Stimulated activated CD8-positive, alpha-beta memory T cell treated with anti-CD3 and anti-CD28 coated beads, Interleukin-7, amount 100 ng/mL, for 1 hour (primary cell): ENCODE measurements at places on chromosomes 5 and 9.

DNA sequence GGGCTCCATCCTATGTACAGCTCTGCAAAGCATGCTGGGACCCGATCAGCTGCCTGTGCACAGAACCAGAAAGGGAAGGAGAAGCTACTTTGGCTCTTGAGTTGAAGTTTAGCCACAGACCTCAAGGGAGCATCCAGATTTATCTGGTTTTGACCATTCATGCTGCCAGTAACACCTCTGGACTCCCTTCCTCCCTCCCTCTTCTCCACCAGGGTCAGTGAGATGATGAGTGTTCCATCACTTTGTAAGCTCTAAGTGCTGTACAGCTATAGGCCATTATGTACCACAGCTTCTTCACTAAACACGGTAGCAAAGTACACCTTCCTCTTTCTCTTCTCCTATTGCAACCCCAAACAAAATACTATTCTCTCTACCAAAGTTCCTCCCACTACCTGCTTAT, 77.9 kb downstream of the GLIS3 start:
- DNase-seq: no peak

DNA sequence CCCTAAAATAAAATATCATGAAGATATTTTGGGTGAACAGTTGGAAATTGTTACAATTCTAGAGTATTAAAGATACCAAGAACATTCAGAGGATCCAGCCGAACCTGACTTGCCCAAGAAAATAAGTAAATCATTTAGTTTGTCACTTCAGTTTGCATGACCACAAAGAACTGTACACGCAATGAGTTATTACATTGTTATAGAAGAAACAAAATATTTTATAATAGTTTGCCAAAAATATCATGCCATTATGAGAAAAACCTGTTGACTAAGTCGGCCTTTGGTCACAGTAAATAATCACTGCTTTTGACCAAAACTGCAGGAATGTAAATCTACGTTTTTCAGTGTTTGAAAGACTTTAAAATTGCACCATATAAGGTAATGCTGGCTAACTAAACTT, 27.9 kb downstream of the TRIO start:
- DNase-seq: no peak

DNA sequence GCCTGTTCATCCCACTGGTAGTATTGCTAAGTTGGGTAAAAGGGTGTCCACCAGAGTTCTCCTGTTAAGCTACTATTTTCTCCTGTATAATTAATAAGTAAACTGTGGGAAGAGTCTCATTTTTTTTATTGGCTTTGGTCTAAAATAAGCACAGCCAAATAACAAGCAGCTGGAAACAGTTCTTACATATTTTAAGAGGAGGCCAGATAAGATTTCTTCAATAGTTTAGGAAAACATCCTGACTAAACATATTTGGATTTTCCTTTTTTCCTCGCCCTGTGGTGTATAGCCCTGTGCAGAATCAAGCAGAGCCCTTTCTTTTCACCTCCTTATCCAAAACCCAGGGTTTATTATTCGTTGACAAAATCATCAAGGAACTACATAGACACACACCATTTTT, 122.2 kb upstream of the ZNF608 start:
- DNase-seq: no peak

DNA sequence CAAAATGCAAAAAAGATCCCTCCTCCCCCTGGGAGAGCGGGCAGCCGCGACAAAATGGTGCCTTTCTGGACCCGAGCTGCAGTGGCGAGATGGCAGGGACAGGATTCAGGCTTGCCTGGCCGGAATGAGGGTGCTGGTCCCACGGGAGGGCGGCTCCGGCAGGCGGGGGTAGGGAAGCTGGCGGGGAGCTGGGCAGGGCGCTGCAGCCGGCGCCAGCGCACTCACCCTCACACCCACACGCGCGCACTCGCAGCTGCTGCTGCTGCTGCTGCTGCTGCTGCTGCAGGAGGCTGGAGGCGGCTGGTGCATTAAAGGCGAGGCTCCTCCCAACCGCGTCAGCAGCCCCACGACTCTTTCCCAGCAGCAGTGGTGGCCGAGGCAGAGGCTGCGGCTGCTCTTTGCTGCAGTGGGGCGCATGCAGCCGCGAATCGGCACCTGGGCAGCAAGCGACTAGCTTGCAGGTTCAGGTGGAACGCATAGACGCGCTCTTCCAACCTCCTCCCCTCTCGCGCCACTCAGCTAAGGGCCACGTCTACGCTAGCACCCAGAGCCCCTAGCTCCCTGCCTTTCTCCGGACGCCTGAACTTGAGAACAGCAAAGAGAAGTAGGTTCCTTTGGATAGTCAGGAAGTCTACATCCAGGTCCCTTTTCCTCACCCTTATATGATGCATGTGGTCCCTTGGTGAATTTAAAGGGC, at the start of gene PPP2R2B:
Gene PPP2R2B (minus strand): TSS at position 282 of the 697 bp plus-strand sequence.
- no peak for DNase-seq

- DNase-seq: no peak
Observed at GRCh38 chr5:15639288-15639687, 139.3 kb downstream of the FBXL7 start.

GRCh38 chr9:29826421-29826820, 2253.1 kb upstream of the C9orf72 start:
- no peak for DNase-seq

- no peak for DNase-seq
Observed at GRCh38 chr5:14445576-14446290, 135.9 kb upstream of the OTULINL start.

- no peak for DNase-seq
Observed at GRCh38 chr5:76547891-76548524, 75.2 kb downstream of the F2RL2 start.

DNA sequence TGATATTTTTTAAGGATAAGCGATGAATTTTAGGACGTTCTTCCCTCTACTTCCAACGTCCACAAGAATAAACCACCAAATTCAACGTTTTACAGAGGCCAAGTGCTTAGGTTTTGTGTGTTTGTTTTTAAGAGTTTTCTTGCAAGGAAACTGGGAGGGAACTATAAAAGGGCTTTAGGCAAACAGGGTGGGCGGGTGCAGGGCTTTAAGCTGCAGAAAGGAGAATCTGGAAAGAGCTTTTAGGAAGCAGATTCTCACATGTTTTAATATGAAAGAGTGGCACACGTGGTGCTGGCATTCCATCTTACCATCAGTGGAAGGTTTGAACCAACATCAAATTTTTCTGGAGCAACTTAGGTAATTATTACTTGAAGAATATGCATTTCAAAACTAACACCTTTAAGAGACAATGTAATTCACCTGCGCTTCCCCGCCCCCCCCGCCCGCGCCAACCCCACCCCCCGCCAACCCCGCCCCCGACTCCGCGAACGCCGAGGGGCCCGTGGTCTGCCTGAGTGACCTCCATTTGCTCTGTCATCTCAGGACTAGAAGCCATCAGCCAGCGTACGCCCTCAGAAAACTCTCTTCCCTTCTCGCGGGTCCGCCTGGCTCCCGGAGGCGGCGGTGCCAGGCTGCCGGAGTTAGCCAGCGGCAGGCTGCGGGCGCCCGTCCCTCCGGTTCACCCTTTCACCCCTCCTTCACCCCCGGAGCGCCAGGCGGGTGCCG, 911 bp upstream of the PIK3R1 start:
- no peak for DNase-seq

GRCh38 chr5:121897341-121897740, 45.7 kb downstream of the FTMT start:
- DNase-seq: no peak

- DNase-seq: no peak
Observed at GRCh38 chr5:127053049-127053448, 20.3 kb downstream of the C5orf63 start.

GRCh38 chr9:101268426-101268825, 116.4 kb downstream of the BAAT start:
- no peak for DNase-seq

DNA sequence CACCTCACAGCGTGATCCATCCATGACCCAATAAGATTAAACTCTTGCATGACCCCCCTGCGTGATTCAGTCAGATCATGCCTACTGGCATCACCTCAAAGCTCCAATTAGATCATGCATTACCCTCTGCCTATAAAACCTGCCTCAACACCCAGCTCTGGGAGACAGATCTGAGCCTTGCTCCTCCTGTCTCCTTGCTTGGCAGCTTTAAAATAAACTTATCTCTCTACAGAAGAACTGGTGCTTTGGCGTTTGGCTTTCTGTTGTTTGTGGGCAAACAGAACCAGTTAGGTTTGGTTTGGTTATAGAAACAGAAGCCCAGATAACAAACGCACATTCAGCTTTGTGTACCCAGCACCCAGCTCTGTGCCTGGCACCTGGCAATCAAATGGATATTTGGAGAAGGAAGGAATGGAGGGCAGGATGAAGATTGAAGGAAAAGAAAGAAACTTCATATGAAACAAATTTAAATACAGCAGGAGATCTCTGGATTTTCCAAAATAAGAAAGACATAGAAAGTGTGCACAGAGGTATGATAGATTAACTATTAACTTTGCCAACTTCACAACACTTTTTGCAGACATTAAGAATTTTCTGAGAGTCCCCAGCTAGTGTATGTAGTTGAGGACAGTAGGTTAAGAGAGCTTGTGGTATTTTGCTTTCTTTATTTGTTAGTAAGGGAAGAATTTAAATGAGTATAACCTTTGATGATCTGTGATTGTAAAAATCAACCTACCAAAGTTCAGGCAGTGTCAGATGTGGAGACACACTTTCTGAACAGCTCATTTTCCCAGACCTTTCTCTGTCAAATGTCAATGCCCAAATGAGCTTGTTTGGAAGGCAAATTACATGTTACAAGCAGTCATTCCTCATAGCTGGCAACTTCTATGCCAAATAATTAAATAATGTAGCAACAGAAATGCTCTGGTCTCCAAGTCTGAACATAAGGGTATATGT, 102.1 kb upstream of the ASTN2 start:
- no peak for DNase-seq

GRCh38 chr9:101465326-101465915, 29.8 kb upstream of the ALDOB start:
- no peak for DNase-seq

DNA sequence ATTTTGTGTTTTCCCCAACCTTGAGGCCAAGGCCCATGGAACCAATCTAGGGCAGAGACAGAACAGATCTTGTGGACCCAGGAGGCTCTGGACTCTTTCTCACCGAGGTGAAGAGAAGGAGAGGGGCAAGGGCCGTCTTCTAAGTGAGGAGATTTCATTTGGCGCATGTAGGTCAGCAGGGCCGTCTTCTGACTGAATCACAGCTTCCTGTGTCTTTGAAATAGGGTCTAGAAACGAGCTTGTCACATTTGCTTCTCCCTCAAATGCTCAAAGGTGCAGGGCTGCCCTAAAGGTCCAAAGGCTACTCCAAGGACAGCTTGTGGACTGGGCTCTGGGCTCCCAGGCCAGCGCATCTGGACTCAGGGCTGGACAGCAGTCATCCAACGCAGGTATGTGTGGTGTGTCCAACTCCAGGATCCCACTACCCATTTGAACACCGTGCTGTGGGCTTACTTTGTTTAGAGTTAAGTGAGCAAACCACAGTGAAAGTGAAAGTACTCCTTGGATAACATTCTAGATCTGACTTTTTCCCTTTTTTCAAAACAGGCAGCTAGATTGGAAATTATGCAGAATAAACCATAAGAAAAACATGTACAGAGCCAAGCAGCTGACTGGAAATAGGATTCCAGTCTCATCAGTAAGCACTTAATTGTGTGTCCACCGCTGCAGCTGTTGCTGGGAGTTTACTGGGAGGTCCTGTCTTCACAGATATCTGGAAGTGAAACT, 357.0 kb downstream of the GADD45G start:
- DNase-seq: no peak

GRCh38 chr9:129785866-129786265, 17.1 kb upstream of the TOR1B start:
- no peak for DNase-seq

GRCh38 chr9:98993570-98993945, 49.9 kb downstream of the COL15A1 start:
- DNase-seq: no peak

- no peak for DNase-seq
Observed at GRCh38 chr5:107474716-107475489, 195.8 kb downstream of the EFNA5 start.

DNA sequence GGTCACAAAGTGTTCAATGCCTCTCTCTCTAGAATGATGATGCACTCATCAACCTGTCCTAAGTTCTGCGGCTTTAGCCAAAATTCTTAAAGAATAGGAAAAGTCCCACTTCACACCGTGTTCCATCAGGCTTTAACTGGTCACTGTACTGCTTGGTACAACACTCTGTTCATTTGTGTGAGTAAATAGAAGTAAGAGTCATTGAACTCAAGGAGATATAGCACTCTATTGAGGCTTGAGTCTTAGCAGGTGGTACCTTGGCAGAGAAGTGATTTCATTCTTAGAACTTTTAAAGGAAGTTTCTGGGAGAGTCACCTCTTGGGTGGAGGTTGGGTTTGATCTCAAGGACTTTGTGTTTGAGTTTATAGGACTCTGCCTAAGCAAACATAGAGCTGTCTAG, 92.6 kb downstream of the TENT4A start:
- DNase-seq: no peak

DNA sequence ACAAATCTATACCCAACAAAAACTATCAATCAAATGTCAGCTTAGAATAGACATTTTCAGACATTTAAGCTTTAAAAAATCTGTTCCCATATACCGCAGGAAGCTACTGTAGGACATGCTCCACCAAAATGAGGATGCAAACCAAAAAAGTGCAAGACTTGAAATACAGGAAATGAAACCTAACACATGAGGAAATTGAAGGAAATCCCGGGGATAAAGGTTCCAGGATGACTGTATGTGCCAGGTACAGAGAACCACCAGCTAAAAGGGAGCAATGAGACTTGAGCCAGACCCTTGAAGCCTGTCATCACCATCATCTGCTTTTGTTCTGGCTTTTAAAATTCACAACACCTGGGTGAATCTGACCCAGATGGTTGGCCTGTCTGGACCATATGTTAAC, 21.4 kb downstream of the DIAPH1 start:
- DNase-seq: no peak

- DNase-seq: peak; percentile 45
Observed at GRCh38 chr5:131164191-131165118, 601 bp downstream of the HINT1 start.

GRCh38 chr9:104094534-104095015, 466 bp downstream of the SMC2 start:
- DNase-seq: no peak

DNA sequence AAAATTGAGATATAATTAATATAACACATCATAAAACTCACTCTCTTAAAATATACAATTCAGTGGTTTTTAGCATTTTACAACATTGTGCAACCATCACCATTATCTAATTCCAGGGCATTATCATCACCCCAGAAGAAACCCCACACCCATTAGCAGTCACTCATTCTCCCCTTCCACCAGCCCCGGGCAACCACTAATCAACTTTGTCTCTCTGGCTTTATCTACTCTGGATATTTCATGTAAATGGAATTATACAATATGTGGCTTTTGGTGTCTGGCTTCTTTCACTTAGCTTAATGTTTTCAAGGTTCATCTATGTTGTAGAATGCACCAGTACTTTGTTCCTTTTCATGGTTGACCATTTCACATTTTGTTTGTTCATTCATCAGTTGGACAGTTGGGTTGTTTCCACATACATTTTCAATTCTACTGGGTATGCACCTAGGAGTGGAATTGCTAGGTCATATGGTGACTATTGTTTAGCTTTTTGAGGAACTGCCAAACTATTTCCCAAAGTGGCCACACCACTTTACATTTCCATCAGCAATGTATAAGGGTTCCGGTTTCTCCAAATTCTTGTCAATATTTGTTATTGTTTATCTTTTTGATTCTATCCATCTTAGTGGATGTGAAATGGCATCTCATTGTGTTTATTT, 62.4 kb downstream of the MARCHF3 start:
- DNase-seq: no peak
